ENCODE measurements at places on chromosomes 12 and 14.
A peak's percentile ranks its signal among the peaks of the same experiment; 100 is the strongest.

DNA sequence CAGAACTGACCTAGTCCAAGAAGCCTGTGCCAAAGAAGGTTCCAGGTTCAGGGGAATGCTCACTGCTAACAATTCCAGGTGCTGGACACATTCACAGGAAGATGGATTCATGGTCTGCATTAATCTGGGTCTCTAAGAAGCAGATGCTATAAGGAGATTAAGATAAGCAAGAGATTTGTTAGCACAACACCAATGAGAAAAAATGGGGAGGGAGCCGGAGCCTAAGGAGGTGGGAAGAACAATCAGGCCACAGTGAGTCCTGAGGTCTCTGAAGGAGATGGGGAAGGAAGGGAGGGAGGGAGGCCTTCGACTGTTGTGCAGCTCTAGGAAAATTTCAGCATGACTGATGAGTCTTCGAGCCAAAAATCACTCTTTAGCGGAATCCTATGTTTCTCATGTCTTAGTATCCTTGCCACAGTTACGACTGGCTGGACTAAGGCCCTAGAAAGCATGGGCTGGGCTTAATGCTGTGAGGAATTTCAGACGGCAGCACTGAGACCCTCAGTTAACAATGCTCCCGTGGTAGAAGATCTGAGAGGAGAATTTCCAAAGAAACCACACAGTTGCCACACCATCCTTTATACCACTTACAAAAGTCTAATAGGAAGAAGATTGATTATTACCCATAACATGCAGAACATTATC is 31.5 kb upstream of the PTGDR start:
- no peak for DNase-seq

DNA sequence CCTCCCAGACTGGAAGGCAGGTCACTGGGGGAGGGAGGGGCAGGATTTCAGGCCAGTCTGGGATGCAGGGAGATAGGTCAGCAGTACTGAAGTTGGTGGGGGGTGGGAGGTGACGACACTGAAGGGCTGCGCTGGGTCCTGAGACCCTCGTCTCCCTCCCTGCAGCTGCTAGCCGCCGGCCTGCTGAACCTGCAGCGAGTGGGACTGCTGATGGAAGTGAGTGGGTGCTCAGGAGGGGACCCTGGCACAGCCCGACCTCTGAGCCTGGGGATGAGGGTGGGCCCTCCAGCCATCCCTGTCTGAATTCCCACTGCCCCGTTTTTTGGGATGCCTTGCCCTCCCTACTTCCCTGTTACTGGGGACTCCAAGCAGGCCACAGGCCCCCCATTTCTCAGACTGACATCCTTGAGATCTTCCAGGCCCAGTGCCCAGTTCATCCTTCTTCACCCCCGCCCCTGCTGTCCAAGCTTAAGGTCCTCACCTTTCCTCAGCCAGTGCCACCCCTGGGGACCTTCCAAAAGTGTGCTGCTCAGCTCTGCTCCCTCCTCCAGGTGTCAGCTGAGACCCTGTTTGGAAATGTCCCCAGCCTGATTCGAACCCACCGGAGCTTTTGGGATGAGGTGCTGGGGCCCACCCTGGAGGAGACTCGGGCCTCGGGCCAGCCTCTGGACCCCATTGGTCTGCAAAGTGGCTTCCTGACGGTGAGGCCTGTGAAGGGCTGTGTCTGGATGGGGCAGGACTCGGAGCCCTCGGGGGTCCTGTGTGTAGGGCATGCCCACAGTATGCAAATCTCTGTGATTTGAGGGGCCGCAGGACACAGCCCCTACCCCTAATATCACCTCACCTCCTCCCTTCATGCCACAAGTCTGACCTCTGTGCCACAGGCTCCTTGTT is 5.5 kb downstream of the PLEKHG6 start:
- DNase-seq, result no peak

GRCh38 chr14:91901449-91902226 is 34.3 kb upstream of the TC2N start:
- no peak for DNase-seq

GRCh38 chr12:122895704-122896636 is at the start of gene VPS37B:
Gene VPS37B (minus strand): TSS chr12:122896124. CDS start chr12:122896062, 62 bp downstream.
- DNase-seq, result peak; percentile 78

DNA sequence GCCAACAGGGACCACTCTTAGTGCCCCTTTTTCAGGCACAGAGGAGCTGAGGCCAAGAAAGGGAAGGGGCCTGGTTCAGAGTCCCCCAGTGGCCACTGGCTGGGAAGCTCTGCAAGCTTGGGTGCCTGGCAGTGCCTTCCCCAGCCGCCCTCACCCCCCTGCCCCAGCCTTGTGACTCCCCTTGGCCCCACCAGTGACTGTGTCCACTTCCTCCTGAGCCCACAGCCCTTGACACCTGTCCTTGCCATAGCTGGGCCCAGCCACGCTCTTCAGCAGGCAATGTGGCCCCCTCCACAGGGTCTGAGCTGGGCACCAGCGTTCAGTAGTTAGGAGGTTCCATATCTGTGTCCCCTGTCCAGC is 19.0 kb upstream of the C14orf180 start:
- no peak for DNase-seq

- DNase-seq, result no peak
These were observed 25.0 kb upstream of the GSG1 start for GRCh38 chr12:13128291-13128965.

GRCh38 chr12:84712747-84713146 is 199.9 kb downstream of the SLC6A15 start:
- no peak for DNase-seq

- DNase-seq, result no peak
These were observed 11.7 kb upstream of the TMED10 start for GRCh38 chr14:75188086-75188485.

GRCh38 chr12:5694759-5695409 is 250.2 kb downstream of the ANO2 start:
- DNase-seq, result no peak

- no peak for DNase-seq
These were observed at the start of gene EXOC3L4 for GRCh38 chr14:103094406-103095209. Gene EXOC3L4 (plus strand): TSS chr14:103094725. CDS start chr14:103100220, 5,495 bp downstream.

- no peak for DNase-seq
These were observed 20.3 kb upstream of the RAD52 start for GRCh38 chr12:969821-970220.

DNA sequence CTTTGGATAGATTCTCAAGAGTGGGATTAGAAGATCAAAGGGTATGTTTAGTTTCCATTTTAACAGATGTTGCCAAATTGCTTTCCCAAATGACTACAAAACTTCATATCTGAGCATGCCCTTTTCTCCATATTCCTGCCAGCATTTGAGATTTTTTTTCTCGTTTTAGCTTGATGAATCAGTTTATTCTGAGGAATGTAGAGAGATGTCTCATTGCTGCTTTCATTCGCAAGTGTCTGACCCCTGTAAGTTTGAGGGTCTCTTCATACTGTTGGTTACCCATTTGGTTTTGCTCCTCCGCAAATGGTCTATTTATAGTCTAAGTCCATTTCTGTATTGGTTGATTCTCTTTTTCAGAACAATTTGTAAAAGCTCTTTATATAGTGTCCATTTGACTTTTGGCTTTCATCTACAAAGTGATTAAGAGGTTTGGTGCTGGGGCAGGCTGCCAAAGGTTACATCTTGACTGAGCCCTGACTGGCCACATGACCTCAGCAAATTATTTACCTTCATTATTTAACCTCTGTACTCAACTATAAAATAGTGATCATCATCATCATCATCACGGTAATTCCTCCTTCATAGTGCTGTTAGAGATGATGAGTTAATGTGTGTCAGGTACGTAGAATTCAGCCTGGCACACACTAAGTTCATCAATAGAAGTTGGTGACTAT is 33.6 kb downstream of the HCAR2 start:
- no peak for DNase-seq

DNA sequence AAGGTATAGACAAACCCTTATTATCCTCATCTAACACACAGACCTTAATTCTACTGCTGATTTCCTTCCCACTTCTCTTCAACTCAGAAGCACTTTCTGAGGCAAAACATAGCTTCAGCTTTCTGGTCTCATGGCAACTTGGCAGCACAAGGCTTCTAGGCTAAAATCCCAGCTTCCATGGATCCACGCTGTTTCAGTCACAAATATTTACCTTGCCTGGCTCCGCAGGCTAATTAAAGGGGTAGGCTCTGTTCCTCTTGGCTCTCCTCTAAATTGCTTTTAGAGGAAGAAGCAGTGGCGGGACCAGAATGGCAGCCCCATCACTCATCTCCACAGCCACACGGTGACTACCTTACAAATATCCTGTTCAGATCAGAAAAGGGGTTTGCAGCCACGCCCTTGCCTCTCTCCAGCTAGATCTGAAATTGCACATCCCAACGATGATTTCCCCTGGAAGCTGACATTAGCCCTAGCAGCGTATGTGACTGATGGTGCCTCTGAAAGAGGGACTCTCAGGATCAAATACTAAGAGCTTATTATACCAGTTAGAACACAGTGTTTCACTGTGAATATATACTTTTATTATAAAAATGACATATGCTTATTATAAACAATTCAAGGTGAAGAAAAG is 221.5 kb upstream of the NUDT4 start:
- no peak for DNase-seq

- no peak for DNase-seq
These were observed 30.9 kb upstream of the WDR89 start for GRCh38 chr14:63672417-63673180.

GRCh38 chr14:104239185-104239775 is 100.9 kb downstream of the KIF26A start:
- DNase-seq, result no peak

GRCh38 chr12:107435072-107435471 is 250.5 kb upstream of the PWP1 start:
- no peak for DNase-seq

GRCh38 chr12:8698132-8698851 is 501 bp downstream of the RIMKLB start:
- peak; percentile 7 for DNase-seq

- DNase-seq, result no peak
These were observed 149.7 kb downstream of the C12orf75 start for GRCh38 chr12:105480162-105480561.

DNA sequence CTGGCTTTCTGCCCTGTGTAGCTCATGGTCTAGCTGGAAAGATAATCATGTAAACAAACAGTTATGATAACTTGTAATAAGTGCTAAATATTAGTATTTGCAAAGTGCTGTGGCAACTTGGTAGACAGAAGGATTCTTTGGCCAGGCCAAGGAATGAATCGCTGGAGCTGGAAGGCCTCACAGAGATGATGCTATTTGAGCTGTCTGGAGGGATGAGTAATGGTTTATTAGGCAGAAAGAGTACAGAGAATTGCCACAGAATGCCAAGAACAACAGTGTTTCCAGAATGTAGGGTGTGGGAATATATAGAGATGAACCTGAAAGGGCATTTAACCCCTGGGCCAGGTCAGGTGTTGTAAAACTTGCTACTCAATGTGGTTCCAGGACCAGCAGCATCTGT is 27.6 kb downstream of the OTX2 start:
- no peak for DNase-seq

- DNase-seq, result no peak
These were observed 112.2 kb downstream of the CHST11 start for GRCh38 chr12:104568935-104569334.

- DNase-seq, result no peak
These were observed 22.4 kb upstream of the PPP1CC start for GRCh38 chr12:110765111-110765510.

- DNase-seq, result no peak
These were observed 98.3 kb downstream of the SPTSSA start for GRCh38 chr14:34363733-34364134.

- no peak for DNase-seq
These were observed 14.0 kb upstream of the FBXO33 start for GRCh38 chr14:39446131-39446744.

GRCh38 chr14:63671987-63672386 is 30.3 kb upstream of the WDR89 start:
- DNase-seq, result no peak

GRCh38 chr12:101424620-101425019 is 17.0 kb upstream of the ARL1 start:
- DNase-seq, result no peak

DNA sequence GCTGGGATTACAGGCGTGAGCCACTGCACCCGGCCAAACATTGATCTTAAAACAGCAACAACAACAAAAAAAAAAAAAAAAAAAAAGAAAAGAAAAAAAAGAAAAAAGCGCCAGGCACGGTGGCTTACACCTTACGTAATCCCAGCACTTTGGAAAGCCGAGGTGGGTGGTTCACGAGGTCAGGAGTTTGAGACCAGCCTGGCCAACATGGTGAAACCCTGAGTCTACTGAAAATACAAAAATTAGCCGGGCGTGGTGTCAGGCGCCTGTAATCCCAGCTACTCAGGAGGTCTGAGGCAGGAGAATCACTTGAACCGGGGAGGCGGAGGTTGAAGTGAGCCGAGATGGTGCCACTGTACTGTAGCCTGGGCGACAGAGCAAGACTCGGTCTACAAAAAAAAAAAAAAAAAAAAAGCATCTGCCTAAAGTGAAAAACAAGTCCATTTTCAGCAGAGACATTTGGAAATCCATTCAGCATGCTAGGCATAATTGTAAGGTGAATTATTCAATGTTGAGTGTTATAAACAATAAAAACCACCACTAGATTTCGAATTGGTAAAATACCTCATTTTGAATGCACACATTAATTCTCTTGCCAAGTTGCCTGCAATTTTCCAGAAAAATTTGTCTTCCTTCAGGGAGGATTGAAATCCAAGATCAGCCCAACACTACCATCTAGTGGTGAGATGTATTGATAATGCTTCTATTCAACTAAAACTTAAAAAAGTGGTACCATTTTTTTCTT is 8.0 kb upstream of the CERS5 start:
- no peak for DNase-seq

- no peak for DNase-seq
These were observed 46.8 kb upstream of the MAX start for GRCh38 chr14:65149116-65149515.

DNA sequence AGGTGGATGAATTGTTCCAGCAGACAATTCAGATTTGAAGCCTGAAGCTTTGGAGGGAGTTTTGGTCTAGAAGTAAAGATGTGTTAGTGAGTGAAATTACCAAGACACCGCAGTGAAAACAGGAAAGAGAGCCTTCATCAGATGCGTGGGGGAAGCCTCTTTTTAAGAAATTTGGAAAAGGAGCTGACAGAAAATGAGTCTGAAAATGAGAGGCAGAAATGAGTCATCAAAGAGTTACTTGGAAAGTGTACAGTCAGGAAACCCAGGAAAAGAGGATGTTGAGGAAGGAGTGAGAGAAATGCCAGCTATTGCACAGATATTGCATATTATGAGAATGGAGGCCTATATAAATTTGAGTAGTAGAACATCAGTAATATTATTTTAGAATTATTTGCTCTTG is 520.7 kb downstream of the NRXN3 start:
- no peak for DNase-seq

DNA sequence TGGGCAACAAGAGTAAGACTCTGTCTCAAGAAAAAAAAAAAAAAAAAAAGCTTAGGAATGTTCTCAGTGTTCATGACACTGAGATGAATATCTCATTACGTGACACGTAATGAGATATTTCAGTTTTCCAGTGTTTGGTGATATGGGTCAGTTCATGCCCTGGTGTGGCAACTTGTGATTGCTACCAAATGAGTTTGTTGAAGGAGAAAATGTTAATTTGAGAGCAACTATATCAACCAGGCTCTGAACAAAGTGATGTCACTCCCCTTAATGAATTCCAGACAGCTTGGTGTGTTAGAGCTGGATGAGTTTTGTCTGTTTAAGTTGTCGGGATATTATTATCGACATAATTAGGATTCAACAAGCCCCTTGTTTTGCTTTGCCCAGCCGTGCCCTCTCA is 211.7 kb downstream of the DPF3 start:
- DNase-seq, result no peak

All from stimulated activated CD8-positive, alpha-beta memory T cell treated with anti-CD3 and anti-CD28 coated beads, Interleukin-7, amount 100 ng/mL, for 24 hours (primary cell).